Uterine smooth muscle cell (primary cell): ENCODE measurements at places on chromosomes 12 and 14. TPM values are rescaled to one million over a fixed set of nuclear protein-coding genes. Genes with fewer than 3 reads are reported as not detected.

The ADCY4 gene
- 5.1 and 8.1 TPM in 2 replicates for total RNA-seq

The ACSM4 gene
- not detected in 2 replicates for total RNA-seq

The TEX52 gene
- total RNA-seq: 0.12 TPM in 1 of 2 replicates, not detected in the other

The FAM90A1 gene
- 0.11 and 0.12 TPM in 2 replicates for total RNA-seq
